Activated CD4-positive, alpha-beta memory T cell treated with anti-CD3 and anti-CD28 coated beads for 36 hours (primary cell): ENCODE measurements at places on chromosomes 3 and 15.

GRCh38 chr3:59121346-59122144 lies 71.7 kb upstream of the CFAP20DC start:
- no peak for DNase-seq

GRCh38 chr3:10534066-10534465 lies 28.7 kb upstream of the ATP2B2 start:
- DNase-seq = peak; percentile 5

DNA sequence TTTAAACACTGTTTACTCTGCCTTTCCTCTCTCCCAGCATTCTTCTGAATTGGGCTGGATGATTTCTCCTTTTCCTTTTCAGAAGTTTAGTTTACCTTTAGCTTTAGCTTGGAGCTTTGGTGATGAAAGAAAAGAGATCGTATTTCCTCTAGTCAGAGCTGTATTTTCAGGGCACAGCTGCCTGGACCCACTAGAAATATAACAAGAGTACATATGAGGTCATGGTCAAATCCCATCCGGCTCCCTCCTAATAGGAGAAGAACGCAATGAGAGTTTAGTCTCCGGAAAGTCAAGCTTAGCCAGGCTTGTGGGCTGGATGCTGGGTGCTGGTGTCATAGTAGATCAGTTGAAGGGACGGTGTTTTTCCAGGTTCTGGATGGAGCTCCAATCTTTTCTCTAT lies 177.1 kb upstream of the PFN2 start:
- DNase-seq = no peak

- DNase-seq = no peak
These were observed 667.1 kb upstream of the ADAMTS9 start for GRCh38 chr3:65354880-65355279.

GRCh38 chr3:168497183-168497582 lies 401.5 kb upstream of the GOLIM4 start:
- no peak for DNase-seq
